Stimulated activated CD4-positive, alpha-beta T cell treated with anti-CD3 and anti-CD28 coated beads, TNF-alpha, amount 100 ng/mL, for 48 hours (primary cell): ENCODE measurements at places on chromosomes 13 and 19.

GRCh38 chr19:1018932-1019615, 1.8 kb downstream of the TMEM259 start:
- no peak for DNase-seq

DNA sequence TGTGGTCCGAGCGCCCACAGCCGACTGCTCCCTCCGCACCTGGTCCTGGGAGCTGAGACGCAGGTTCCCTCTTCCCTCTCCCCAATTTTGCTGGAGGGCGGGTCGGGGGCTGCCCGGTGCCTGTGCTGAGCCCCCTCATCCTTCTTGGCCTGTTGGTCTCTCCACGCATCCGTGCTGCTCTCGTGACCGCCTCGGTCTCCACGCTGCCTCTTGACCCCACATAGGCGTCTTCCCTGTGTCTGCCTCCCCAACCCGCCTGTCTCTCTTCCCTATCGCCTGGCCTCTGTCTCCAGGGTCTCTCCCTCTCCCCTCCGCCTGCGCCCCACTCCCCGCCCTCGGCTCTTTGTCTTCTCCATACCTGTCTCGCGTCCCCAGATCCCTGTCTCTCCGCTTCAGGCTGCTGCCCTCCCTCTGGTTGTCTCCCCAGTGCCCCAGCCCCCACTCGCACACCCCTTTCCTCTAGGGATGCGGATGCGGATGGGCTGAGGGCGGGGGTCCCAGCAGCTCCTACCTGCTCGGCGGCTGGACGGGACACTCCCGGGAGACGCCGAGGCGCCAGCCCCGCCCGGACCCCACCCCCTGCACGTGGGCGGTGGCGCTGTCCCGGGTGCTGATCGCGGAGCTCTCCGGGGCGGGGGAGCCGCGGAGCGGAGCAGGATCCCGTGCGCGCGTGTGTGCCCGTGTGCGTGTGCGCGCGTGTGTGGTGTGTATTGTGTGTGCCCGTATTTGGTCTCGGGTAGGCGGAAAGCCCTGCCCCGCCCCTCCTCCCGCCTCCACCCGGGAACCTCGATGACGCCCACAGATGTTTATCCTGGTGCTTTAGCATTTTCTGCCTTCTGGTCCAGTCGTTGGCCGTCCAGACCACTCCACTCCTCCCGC, at the start of gene SYT5:
TSS of gene SYT5 (minus strand) at position 684 of the 879 bp plus-strand sequence. CDS start 1,248 bp downstream, outside the sequence.
- peak; percentile 51 for DNase-seq

DNA sequence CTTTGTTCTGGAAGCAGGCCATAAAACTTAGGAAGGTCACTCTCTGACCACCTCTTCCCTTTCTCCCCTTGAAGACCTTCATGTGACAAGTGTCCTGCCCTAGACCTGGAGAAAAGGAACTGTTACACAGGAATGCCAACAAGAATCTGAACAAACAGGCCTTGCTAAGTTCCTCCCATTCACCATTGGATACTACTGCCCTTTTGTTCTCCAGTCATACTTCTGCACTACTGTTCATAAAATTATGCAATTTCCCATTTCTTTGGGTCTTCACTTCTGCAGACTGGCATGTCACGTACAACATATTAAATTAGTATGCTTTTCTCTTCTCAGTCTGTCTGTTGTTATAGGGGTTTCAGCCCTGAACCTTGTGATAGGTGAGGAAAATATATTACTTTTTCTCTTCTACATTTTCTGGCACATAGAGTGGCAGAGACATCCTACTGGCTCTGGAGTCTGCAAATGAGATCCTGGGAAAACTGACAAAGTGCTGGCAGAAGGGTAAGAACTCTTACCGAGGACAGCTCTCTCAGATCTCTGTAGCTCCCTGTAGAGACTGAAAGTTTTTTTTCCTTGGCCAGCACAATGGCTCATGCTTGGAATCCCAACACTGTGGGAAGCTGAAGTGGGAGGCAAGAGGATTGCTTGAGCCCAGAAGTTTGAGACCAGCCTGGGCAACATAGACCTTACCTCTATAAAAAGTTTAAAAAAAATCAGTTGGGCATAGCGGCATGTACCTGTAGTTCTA, 87.6 kb upstream of the SPRY2 start:
- DNase-seq, result no peak

GRCh38 chr19:18999896-19000620, 33.3 kb downstream of the SUGP2 start:
- no peak for DNase-seq

DNA sequence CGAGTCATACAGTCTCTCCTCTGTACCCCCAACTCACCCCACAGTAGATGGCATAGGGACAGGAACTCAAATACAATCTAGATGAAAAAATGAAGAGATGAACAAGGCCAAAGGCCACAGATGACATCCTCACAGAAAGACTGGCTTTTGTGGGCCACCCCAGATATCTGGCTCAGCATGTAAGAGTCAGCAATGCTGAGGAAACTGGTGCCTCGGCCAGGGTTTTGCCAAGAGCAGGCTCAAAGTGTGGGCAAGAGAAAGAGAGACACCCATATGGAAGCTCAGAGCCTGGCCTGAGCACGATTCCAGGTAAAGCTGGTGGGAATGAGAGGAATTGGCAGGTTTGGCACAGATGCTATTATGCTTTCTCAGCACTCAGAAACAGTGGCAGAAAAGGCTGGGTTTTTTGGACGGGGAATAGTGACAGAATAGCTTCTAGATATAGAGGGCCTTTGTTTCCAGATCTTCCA, 460.6 kb downstream of the FOXO1 start:
- no peak for DNase-seq
